ENCODE measurements at places on chromosomes 2 and 18.
A peak's percentile ranks its signal among the peaks of the same experiment; 100 is the strongest.

- DNase-seq: no peak
These were observed 151.8 kb upstream of the MMADHC start for GRCh38 chr2:149739171-149739882.

DNA sequence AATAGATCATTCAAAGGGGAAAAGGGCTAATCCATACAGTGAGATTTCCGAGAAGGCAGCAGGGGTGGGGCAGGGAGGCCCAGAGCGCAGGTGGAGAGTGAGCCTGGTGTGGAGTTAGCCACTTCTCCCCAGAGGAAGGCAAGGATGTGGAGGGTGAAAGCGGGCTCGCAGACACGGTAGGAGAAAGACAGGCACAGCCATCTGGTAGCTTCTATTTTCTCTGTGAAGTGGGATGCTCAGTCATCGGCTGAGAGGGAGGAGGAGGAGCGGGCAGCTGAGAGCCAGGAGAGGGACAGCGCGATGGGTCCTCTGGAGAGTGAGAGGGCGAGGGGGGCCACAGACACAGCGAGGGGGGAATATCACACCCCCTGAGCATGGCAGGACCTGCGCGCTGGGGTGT is 153.3 kb upstream of the NDUFV2 start:
- no peak for DNase-seq

DNA sequence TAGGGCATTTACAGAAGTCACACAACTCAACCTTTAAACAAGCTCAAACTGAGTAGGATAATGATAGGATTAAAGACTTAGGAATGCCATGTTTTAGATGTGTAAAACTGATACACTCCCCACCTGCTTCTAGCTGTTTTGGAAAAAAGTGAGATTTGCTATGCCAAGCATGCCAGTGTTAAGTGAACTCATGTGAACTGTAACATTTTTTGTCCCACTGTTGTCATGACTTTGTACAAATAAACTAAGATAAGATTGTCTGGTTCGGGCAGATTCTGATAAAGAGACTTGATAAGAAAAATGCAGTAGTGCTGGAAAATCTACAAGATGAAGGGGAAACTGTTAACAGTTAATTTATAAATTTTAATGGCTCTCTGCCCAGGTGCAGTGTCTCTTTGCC is 66.5 kb downstream of the GLS start:
- DNase-seq: no peak

DNA sequence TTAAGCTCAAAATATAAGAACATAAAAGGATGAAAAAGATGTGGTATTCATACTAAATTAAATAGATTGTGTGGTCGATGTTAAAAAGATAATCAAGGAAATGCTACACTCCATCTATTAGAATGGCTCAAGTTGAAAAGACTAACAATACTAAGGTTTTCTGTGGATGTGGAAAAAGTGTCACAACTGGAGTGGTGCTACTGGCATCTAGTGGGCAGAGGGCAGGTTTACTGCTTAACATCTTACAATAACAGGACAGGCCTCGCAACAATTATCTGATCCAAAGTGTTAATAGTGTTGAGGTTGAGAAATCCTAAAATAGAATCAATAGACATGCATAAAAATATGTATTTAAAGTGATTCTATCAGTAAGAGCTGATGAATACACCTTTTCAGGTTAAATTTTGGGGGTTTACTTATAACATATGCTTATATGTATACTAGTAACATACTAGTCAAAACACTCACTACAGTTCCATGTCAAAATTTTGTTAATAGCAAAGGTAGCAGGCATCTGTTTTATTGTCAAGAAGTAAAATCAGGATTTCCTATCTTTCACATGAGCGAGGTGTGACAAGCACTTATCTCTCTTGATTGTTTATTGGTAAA is 91.5 kb upstream of the TMEFF2 start:
- DNase-seq: peak; percentile 47

GRCh38 chr18:58758046-58758445 is 86.8 kb downstream of the MALT1 start:
- no peak for DNase-seq

- no peak for DNase-seq
These were observed 18.1 kb downstream of the ZNF516 start for GRCh38 chr18:76476665-76477561.

- DNase-seq: no peak
These were observed 57.1 kb downstream of the ZAP70 start for GRCh38 chr2:97770445-97770844.

- DNase-seq: no peak
These were observed 15.9 kb downstream of the DYM start for GRCh38 chr18:49444581-49444980.

- DNase-seq: peak; percentile 14
These were observed 12.7 kb downstream of the INPP5D start for GRCh38 chr2:233072838-233073237.

GRCh38 chr18:62080172-62080900 is 106.5 kb downstream of the PIGN start:
- DNase-seq: no peak

GRCh38 chr2:140177086-140177485 is 1396.9 kb upstream of the NXPH2 start:
- no peak for DNase-seq

- no peak for DNase-seq
These were observed 4.3 kb downstream of the KLF7 start for GRCh38 chr2:207161247-207162123.

- no peak for DNase-seq
These were observed 53.2 kb upstream of the CCDC85A start for GRCh38 chr2:56130463-56131070.

GRCh38 chr2:108630567-108631405 is 88.5 kb upstream of the RANBP2 start:
- DNase-seq: no peak

- DNase-seq: no peak
These were observed 697.9 kb upstream of the ID2 start for GRCh38 chr2:7983912-7984311.

- DNase-seq: peak; percentile 90
These were observed 7.5 kb downstream of the SERTAD2 start for GRCh38 chr2:64646007-64646880.

GRCh38 chr2:16774980-16775898 is 109.6 kb upstream of the CYRIA start:
- no peak for DNase-seq

DNA sequence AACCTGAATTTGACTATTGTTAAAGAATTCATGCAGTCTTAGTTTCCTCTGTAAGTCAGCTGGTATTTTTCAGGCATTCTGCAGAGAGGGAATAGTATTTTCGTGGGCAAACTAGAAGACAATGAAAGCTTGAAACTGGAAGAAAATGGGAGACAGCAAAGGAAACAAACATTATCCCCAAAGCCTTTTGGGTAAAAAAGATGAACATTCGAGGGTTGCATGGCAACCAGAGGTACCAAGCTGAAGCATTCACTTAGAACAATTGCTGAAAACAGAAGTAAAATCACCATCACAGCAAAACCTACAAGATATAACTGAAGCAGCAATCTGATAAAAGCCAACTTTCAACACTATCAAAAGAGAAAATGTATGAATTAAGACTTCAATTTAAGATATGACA is 233.7 kb downstream of the SCG2 start:
- DNase-seq: no peak

- peak; percentile 62 for DNase-seq
These were observed 15.1 kb downstream of the RASGRP3 start for GRCh38 chr2:33491441-33492084.

GRCh38 chr2:62596061-62596921 is 90.3 kb upstream of the TMEM17 start:
- DNase-seq: no peak

DNA sequence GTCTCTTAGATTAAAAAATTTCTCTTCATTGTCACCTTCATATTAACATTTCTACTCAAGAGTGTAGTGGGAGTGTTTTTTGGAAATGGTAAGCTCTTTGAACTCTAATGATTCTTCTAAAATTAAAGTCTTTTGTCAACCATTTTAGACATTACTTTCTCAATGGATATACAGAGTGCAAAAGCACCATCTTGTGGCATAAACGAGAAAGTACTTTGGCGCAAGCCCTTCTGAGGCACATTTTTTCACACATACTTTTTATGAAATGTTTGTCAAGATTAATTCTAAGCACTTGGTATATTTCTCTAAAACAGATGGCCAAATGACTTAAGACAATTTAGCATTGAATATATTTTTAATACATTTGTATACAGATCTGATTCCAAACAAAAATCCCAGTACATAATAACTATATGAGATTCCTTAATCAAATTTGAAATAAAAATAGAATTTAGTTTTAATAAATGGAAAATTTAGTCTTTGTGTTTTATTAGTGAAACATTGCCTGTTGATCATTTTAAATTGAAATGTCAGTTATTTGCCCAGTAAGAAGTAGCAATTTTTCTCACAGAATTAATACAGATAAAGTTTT is 63.3 kb upstream of the GALNT5 start:
- DNase-seq: peak; percentile 58

DNA sequence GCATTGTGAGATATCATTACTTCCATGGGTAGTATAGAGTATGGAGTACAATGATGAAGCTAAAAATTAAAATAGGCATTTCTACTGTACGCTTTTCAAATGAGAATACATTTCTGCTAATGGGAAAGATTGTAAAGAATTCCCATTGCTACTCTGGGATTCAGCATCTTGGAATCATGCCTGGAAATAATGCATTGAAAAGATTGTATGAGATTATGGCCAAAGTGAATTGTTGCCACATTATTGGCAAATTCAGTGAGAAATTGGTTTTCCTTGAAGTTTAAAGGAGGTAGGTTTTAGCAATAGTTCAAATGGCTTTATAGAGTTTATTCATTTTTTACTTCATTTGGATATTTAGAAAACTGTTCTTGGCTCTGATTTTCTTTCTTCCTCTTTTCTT is 157.9 kb downstream of the GULP1 start:
- DNase-seq: no peak

- DNase-seq: no peak
These were observed 647.5 kb downstream of the ARHGAP15 start for GRCh38 chr2:143776526-143777297.

- no peak for DNase-seq
These were observed 6.0 kb upstream of the NCK2 start for GRCh38 chr2:105738658-105739241.

GRCh38 chr18:77234504-77235365 is 14.9 kb upstream of the GALR1 start:
- no peak for DNase-seq

DNA sequence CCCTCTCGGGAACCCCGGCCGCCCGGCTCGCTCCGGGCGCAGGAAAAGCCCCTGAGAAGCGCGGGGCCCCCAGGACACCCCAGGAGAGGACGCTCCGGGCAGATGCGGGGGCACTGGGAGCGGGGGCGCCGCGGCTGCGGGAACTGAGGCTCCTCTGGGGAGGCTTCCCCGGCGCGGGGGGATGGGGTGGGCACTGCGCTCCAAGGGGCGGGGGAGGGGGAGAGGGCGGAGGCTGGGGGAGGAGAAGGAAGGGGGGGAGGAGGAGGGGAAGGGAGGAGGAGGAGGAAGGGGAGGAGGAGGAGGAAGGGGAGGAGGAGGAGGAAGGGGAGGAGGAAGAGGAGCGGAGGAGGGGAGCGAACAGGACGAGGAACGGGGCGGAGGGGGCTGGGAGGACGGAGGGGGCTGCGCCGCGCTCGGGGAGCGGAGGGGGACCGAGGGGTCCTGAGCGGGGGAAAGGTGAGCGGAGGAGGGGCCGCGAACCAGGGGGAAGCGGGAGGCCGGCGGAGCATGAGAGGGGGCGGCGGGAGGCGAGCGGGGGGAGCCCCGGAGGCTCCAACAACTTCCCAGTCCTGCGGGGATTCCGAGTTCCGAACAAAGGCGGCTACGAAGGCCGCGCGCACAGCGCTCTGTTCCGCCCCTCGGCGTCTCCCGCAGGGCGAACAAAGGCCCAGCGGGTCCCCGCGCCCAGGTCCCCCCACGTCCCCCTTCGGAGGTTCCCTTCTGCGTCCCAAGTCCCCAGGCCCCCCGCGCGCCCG is 742 bp downstream of the PXDN start:
- DNase-seq: peak; percentile 52

DNA sequence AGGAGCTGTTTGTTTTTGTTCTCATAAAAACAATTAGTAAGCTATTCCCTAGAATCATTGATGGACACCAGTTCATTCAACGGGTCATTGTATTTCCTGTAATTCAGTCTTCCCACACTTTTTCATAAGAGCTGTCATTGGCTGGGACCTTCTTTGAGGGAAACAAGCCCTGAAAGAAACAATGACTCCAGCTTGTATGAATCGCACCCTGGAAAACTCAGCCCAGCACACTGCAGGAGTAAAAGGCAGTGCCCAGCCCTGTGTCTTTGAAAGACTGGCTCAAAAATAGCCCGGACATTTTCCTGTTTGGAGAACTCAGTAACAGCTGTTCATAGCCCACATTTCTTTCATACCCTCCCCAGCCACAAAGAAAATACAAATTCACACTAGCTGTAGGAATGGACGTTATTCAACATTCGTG is 81.5 kb downstream of the NCKAP5 start:
- no peak for DNase-seq

DNA sequence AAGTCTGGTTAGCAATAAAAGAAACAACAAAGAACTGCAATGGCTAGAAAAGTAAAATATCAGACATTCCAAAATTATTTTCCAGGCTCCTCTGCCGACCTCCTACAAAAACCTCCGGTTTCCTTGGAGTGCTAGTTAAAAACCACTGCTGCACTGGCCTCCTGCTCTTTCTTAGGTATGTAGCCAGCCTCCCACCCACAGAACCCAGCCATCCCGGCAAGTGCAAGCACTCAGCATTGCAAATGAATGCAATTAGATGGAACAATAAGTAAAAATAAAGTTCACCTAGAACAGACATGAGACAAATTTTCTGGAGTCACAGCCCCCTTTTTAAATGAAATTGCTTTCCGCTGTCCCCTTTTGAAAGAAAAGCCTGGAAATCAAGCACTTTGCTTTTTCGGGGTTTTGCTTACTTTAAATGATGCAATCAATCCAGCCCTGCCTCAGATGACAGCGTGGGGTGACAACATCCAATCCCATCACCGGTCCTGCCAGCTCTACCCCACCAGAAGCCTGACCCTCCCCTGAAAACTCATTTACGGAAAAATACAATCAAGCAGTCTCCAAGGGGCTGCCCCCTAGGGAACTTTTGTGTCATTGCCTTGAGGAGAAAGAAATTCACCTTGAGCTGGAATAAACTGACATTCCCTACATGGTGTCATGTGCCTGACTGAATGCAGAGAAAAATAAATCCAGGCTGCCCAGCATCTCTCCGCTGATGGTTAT is 199.8 kb downstream of the EPHA4 start:
- no peak for DNase-seq

DNA sequence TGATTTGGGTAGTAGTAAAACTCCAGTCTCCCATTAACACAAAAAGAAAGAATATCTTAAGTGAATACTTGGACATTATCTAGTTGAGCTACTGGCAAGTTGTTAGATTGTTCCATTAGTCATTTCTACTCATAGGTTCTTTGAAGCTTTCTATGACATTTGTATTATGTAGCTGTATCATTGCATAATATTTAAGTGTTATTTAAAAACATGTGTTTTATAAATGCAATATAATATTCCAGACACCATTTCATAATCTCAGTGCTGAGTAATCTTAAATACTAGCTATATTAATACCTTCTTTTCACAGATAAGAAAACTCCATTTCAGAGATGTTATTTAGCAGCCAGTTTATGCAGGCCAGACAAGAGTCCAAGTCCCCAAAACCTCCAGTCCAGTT is 271.9 kb downstream of the NCKAP5 start:
- no peak for DNase-seq

GRCh38 chr2:101521487-101521886 is 46.6 kb upstream of the RFX8 start:
- DNase-seq: no peak
